Cerebellum (tissue), 4 donors: ENCODE measurements at places on chromosomes 6 and 20.

DNA sequence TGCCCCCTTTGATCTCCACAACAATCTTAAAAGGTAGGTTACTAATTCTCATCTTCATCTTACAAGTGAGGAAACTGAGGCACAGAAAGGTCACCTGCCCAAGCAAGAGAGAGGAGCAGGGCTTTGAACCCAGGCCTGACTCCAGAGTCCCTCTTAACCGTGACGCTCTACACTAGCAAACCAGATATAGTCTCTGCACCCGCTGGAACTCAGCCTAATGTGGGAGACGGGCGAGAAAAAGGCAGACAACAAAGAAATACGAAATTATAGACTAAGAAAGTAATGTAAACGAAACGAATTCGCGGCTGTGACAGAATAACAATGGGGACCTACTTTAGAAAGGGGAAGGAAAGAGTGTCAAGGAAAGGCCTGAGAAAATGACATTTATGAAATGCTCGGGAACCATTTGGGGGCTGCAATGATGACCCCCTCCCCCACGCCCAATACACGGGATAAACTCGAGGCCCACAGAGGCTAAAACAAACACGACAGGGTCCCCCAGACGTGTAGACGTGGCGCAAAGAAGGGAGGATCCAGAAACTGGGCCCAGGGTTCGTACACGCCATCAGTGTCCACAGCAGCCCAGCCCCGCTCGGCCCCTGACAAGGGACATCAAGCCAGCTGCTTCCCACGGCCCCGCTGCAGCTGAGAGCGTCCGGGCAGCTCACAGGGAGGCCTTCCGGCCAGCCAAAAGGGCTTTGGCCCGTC lies 637 bp downstream of the TRPC4AP start:
- peak; percentile 11 for DNase-seq

GRCh38 chr20:51938559-51939258 lies 136.4 kb upstream of the SALL4 start:
- DNase-seq: no peak

- DNase-seq: no peak
These were observed 150.3 kb downstream of the OTOR start for GRCh38 chr20:16898433-16898832.

GRCh38 chr6:155325700-155326516 lies 11.6 kb upstream of the TFB1M start:
- no peak for DNase-seq

- no peak for DNase-seq
These were observed 133.8 kb downstream of the ARID1B start for GRCh38 chr6:156910938-156911337.

GRCh38 chr6:43149265-43149664 lies 21.8 kb upstream of the SRF start:
- DNase-seq: no peak

- no peak for DNase-seq
These were observed 54.3 kb downstream of the CD164 start for GRCh38 chr6:109327959-109328358.

DNA sequence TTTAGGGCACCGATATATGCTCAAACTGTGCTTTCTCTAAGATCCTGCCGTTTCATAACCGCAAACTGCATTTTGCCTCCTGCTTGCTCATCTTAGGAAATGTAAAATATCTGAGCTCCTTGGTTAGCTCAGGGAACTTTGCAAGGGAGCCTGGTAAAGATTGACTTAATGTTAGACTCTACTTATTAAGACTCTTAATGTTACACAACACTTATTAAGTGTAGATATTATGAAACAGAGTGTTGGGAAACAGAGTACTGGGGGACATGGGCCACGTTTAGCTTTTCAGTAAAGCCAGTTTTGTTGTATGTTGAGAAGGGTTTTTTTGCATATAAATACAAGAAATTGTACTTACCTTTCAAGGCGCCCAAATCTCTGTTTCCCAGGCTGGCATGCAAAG lies 1.9 kb downstream of the LTV1 start:
- DNase-seq: no peak

- DNase-seq: no peak
These were observed 79.4 kb downstream of the FOXC1 start for GRCh38 chr6:1689141-1689540.

DNA sequence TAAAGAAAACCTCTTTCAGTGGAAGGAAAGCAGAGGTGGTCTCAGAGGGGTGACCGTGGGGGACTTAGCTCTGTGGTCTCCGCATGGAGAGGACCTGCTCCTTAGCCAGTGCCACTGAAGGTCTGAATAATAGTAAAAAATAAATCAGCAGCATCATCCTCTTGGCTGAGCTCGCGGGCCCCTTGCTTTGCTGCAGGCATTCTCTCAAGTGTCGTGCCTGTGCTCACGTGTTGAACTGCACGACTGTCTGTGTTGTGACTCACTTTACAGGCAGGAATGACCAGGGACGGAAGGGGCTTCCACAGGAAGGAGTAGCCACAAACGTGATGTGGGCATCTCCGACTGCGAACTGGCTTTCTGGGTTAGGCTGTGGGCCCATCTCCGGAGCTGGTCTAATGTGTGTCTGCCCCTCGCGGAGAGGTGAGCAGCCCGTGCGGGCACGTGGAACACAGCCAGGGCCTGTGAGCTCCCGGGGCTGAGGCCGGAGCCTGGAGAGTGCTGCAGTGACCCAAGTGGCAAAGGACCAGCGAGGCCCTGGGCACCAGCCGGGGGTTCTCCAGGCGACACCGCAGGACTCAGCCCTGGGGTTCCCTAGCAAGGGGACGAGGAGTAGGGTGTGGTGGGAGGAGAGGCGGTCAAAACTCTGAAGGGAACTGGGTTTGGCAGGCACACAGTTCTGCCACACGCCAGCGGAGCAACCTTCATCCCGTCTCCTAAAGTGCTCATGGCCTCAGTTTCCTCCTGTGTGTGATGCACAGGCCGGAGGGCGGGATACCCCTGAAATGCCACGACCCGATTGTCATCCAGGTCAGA lies 89.2 kb downstream of the RAMACL start:
- no peak for DNase-seq

DNA sequence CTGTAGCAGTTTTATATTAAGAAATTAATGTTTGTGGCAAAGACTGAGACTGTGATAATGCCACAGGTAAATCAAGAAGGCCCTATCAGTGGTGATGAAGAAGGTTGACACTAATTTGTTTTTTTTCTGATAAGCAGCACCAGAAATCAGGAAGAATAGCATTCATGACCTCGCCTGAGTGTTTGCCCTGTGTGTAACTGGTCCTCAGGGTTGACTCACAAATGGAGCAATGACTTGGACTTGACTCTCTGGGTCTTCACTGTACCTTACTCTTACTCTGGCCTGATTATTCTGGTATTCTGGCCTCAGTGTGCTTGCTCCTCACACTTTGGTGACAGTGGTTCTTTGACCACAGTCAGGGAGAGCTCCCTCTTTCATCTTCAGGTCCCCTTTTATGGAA lies 243.9 kb downstream of the HAO1 start:
- no peak for DNase-seq

- no peak for DNase-seq
These were observed 39.2 kb downstream of the MYLIP start for GRCh38 chr6:16168121-16168520.

- DNase-seq: no peak
These were observed 98.4 kb upstream of the DUSP22 start for GRCh38 chr6:193773-194310.

DNA sequence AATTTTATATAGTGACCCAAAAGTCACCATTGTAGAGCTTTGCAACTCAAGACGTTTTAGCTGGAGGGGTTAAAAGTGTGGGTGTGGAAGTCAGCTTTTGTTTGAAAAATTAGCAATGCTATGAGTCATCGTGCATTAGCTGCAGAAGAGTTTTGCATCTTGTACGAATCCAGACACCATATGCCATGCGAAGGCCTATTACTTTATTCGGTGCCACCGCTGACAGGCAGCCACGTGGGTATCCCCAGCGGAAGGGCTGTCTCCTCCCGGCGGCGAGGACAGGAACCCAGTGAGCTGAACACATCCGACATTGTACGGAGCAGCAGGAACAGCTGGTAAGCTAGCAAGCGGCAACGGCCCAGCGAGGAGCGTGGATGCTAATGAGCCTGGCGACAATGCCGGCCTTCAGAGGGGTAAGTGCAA lies 84.4 kb downstream of the INSM1 start:
- DNase-seq: peak; percentile 40

DNA sequence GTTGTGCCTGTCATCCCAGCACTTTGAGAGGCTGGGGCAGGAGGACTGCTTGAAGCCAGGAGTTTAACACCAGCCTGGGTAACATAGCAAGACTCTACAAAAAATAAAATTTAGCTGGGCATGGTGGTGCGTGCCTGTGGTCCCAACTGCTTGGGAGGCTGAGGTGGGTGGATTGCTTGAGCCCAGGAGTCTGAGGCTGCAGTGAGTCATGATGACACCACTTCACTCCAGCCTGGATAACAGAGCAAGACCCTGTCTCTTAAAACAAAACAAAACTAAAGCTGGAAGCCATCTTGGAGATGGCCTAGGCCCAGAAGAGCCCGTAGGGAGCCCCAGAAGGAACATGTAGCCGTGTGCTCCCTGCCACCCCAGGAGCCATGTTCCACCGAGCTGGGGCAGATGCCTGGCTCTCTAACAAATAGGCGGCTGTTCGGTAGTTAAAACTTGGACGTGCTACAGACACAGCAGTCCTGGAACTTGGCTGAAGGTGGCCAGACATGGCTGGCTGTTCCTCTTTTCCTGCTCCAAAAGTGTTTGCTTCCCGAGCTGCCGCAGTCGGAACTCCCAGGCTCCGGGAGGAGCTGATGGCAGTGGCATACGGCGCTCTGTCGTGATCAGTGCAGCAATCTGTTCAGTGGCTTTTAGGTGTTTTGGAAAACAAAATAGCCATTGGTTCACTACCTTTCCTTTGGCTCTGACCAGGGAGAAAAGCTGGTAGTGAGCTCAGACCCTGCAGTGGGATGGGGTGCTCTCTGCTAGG lies 37.0 kb downstream of the DYNLT1 start:
- peak; percentile 71 for DNase-seq

GRCh38 chr6:156989159-156989806 lies 212.1 kb downstream of the ARID1B start:
- DNase-seq: no peak

DNA sequence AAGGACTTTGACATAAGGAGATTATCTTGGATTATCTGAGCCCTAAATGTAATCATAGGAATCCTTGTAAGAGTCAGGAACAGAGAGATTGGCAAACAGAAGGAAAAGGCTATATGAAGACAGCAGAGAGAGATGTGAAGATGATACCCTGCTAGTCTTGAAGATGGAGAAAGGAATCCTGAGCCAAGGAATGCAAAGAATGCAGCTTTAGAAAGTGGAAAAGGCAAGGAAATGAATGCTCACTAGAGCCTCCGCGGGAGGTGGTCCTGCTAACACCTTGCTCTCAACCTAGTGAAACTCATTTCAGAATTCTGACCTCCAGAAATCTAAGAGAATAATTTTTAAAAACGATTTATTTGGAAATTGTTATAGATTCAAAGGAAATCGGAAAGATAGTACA lies 117.1 kb downstream of the TBXT start:
- no peak for DNase-seq

- no peak for DNase-seq
These were observed 1.3 kb downstream of the RNF146 start for GRCh38 chr6:127267646-127268625.

- no peak for DNase-seq
These were observed 17.5 kb downstream of the FRMD1 start for GRCh38 chr6:168061269-168062210.

- DNase-seq: no peak
These were observed 74.7 kb downstream of the ZHX3 start for GRCh38 chr20:41242807-41243206.

DNA sequence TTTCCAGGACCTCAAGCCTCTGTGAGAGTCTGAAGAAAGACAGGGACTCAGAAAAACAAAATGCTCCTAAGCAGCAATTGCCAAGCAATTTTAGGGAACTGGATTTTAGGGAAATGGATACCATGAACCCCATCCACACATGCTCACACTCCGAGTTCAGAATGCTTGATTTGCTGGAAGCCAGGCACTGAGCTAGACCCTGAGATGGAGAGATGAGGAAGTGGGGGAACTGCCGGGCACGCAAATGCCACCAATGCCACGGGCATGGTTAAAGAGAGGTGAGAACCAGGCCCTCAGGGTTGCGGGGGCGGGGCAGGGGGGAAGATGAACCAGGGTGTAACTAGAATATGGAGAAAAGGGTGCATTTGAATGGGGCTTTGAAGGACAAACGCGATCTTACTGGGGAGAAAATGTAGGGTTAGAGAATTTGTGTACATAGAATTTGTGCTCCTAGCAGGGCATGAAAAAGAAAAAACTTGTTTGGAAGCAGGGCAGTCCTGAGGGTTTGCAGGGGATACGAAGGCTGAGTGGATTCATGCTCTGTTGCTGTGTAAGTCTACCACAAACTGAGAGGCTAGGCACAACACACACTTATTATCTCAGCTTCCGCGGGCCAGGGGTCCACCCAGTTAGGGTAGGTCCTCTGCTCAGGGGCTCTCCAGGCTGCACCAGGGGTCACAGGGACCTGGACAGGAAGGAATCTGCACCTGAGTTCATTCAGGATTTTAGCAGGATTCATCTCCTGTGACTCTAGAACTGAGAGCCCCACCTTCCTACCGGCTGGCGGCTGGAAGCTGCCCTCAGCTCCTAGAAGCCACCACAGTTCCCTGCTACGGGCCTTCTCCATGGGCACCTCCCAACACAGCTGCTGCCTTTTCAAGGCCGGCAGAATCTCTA lies 108.0 kb downstream of the SNX5 start:
- no peak for DNase-seq

- no peak for DNase-seq
These were observed 2.6 kb downstream of the CST3 start for GRCh38 chr20:23634985-23635767.

DNA sequence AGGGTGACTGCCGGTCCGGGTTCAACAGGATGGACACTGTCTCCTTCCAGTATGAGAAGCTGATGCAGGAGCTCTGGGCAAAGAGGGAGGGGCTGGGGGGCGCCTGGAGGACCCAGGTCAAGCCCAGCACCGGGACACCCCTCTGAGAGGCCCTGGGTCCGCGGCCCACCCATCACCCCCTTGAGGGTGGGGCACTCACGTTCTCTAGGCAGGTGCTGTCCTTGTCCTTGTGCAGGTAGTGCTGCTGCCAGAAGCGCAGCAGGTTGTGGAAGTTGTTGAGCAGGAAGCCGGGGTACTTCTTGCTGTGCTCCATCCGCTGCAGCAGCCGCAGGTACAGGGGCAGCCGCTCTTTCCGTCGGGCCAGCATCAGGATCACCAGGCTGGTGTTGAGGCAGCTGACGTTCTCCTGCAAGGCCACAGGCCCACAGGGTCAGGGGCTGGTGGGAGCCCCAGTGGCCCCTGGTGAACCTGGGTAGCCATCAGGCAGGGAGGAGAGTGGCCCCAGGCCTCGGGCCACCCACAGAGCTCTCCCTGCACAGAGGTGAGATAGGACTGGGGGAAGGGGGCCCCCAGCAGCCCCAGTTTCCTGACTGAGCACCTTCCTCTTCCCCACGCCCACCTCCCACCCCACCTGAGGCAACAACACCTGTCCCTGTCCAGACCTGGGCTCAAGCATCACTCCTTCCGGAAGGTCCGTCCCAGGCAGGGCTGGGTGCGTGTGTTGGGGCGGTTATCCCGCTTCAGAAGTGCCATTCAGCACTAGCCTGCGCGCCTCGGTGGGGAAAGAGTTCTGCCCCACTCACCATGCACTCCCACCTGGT lies 47.8 kb downstream of the MYH7B start:
- no peak for DNase-seq

- DNase-seq: no peak
These were observed 71.2 kb upstream of the PLCB4 start for GRCh38 chr20:8997701-8998117.
